ENCODE measurements at places on chromosomes 3 and 15. TPM values are rescaled to one million over a fixed set of nuclear protein-coding genes. Genes with fewer than 3 reads are reported as not detected.

TRAT1 gene
- not detected for total RNA-seq

MASP1 gene
- 178 TPM for total RNA-seq

ARL6IP5 gene
- 163 TPM for total RNA-seq

CYP1A2 gene
- total RNA-seq: not detected

SENP8 gene
- total RNA-seq: 3.3 TPM

ROPN1 gene
- not detected for total RNA-seq

GOLGA6L7 gene
- total RNA-seq: not detected

SUSD5 gene
- 2.5 TPM for total RNA-seq

CNTN4 gene
- not detected for total RNA-seq

GREM1 gene
- total RNA-seq: 141 TPM

GDPGP1 gene
- 10.4 TPM for total RNA-seq

MYO5A gene
- total RNA-seq: 48.8 TPM

NANOGP8 gene
- total RNA-seq: 0.15 TPM
